ENCODE measurements at places on chromosomes 16 and 17.

DNA sequence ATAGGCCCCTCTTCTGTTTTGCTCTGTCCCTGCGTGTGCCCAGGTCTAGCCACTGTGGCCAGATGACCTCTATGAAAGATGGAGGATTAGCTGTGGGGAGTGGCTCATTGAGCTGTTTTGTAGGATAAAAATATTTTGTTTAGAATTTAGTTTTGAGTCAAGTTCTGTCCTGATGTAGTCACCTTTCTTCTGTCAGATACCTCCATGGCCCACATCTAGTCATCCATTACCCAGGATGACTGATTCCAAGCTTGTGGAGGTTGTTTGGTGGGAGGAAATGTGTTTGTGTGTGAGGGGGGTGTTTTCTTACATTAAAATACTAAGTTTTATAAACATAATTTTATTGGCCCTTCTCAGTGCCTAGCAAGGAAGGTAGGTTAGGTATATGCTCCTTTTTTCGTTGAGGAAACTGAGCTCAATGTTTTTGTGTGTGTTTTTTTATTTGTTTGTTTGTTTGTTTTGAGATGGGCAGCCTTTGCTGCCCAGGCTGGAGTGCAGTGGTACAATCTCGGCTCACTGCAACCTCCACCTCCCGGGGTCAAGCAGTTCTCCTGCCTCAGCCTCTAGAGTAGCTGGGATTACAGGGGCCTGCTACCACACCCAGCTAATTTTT, 16.3 kb downstream of the SNX11 start:
- DNase-seq, result no peak

DNA sequence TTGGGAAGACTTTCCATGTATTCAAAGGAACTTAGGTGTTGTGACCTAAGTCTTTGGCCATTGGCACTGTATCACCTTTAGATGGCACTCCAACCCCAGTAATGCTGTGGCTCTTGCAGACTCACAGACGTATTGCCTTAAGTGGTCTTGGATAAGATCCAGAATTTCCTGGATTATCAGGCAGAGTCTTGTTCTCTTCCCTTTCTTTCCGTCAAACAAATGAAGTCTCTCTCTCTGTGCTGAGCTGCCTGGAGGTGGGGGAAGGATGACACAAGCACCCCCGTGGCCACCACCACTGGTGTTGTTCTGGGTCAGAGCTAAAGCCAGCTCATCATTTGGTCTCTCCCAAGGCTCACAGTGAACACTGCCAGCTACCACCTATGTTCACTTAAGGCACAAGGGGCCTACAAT, 789.9 kb upstream of the KIF2B start:
- DNase-seq, result no peak

GRCh38 chr16:17777408-17777863, 306.7 kb upstream of the XYLT1 start:
- no peak for DNase-seq

- peak; percentile 47 for DNase-seq
Observed at GRCh38 chr16:28873543-28874201, 4.6 kb upstream of the ATP2A1 start.

DNA sequence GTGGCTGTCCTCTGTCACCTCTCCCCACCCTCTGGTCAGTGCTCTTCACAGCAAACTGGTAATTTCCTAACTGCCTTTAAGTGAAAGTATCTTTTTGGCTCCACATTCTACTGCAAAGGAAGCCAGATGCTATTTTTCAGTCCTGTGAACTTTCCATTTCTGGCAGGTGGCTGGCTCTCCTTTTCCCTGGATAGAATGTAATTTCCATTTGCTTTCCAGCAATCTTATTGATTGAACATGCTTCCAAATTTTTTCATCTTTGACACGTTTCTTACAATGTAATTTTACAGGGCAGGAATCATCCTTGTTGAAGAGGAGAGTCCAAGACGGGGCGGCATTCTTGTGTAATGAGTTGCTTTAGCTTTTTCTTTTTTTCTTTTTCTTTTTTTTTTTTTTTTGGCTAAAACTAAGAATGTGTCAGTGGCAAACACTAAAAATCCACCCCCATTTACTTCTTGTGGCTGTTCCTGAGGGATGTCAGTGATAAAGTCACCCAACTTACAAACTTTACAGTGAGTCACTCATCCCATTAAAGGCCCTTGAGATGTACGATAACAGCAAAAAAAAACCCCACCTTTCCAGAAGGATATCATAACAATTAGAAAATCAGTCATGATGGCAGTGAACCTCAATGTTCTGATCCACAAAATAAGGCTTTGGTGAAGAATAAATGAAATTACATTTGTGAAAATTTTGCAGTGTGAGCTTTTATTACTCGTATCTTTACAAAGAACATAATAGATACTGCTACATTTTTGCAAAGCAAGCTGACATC, 29.4 kb upstream of the PRKCA start:
- DNase-seq, result peak; percentile 71

GRCh38 chr16:70377782-70378181, 31.1 kb downstream of the DDX19A start:
- DNase-seq, result no peak

- peak; percentile 95 for DNase-seq
Observed at GRCh38 chr17:5486206-5487124, at the start of gene MIS12. MIS12 (plus strand) TSS chr17:5486566; CDS start chr17:5488863, 2,297 bp downstream.

GRCh38 chr17:40111221-40112128, 10.3 kb upstream of the MSL1 start:
- peak; percentile 83 for DNase-seq

GRCh38 chr17:33204156-33204555, 88.9 kb downstream of the ASIC2 start:
- no peak for DNase-seq

DNA sequence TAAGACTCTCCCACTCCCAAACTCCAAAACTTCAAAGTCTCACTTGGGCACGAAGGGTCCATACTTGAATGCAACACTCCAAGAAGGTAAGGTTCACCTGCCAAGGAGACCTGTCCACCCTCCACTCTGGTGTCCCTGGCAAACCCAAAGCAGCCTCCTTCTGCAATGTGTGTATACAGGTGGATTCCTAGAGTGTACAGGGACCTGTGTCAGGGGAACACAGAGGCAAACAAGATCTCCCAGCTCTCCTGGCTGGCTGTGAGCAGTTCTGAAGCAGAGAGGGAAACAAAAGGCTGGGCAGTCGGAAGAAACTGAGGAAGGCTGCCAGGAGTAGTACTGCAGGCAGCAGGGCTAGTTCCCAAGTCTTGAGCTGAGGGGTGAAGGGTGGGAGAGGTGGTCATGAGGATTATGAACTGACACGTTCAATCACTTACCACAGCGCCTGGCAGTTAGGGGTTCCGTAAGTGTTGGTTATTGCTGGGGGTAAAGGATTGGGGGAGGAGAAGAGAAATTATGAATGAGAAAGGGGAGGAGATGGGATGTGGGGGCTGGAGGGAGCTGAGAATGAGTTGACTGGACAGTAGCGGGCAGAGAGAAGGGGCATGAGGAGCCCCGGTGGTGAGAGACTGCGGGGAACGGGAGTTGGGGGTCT, 795 bp downstream of the KCTD13 start:
- DNase-seq, result no peak

- DNase-seq, result no peak
Observed at GRCh38 chr16:22859925-22860324, 46.0 kb downstream of the HS3ST2 start.

- no peak for DNase-seq
Observed at GRCh38 chr16:47884116-47884725, 271.6 kb downstream of the ABCC12 start.

GRCh38 chr17:55038291-55038690, 69.7 kb downstream of the STXBP4 start:
- DNase-seq, result no peak
